Caco-2 (cell line): ENCODE measurements at places on chromosomes 1 and 21. TPM values are rescaled to one million over a fixed set of nuclear protein-coding genes. Genes with fewer than 3 reads are reported as not detected.

The KLF17 gene
- total RNA-seq: not detected in 2 replicates

The EDN2 gene
- not detected in 2 replicates for total RNA-seq

The CD1E gene
- total RNA-seq: not detected in 2 replicates

The IQGAP3 gene
- total RNA-seq: 35.8 and 37.6 TPM in 2 replicates

GRCh38 chr1:218957971-218958370 lies 215.7 kb upstream of the LYPLAL1 start:
- DNase-seq: no peak

- DNase-seq: no peak
Measured at GRCh38 chr1:107555578-107555977, 409.4 kb downstream of the VAV3 start.

DNA sequence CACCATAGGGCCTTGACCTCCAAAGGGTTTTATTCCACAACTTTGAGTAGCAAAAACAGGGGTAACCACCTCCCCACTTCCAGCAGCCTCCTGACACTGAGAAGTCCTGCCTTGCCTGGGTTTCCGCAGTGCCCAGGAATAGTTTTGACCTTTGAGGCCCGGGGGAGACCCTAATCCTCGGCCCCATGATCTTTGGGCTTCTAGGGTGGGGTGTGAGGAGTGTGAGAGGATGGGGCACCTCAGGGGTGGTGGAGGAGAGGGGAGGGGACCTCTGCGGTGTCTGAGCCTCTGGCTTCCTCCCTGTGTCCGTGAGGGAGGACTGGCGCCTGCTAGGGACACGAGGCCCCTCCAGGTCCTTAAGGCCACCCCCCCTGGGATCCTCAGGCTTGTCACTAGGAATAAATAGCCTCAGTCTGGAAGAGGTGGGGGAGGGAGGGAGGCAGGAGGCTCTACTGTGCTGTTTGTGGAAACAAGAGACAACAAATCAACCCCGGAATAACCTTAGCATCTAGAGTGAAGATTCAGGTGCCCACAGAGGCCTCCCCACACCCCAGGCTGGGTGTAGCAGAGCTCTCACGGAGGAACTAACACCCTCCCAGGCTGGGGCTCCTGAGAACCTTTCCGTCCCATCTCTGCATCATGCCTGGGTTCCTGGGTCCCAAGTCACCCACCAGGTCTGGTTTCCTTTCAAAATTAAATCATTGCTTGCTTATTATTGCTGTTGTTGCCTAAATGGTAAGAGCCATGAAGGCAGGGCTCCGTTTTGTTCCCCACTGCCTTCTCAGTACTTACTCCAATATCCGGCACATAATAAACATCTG lies 904 bp upstream of the FHL3 start:
- DNase-seq: no peak

DNA sequence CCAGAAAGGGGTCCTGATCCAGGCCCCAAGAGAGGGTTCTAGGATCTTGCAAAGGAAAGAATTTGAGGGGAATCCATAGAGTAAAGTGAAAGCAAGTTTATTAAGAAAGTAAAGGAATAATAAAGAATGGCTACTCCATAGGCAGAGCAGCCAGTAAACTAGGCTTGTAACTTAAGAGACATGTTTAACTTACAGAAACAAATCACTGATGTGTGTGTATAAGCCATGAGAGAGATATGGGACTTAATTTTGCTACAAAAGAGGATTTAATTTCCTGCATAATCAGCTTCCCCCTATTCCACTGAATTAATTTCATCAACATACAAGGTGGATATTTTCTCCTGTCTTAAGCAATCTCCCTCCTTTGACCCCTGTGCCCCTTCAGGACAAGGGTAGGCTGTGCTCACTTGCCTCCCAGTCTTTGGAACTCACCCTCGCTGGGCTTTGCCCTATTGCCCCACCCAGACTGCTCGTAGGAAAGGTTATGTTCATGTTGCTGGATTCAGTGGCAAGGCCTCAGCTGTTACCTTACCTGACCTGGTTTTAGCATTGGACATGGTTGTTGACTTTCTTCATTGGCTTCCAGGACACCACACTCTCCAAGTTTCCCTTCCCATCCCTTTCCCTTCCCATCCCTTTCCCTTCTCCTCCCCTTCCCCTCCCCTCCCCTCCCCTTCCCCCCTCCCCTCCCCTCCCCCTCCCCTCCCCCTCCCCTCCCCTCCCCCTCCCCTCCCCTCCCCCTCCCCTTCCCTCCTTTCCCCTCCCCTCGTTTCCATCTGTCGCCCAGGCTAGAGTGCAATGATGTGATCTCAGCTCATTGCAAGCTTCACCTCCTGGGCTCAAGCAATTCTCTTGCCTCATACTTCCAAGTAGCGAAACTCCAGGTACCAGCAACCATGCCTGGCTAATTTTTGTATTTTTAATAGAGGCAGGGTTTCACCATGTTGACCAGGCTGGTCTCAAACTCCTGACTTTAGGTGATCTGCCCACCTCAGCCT lies 44.6 kb downstream of the TBCE start:
- no peak for DNase-seq
